ENCODE measurements at places on chromosomes 1 and 21.
A peak's percentile ranks its signal among the peaks of the same experiment; 100 is the strongest.

GRCh38 chr1:16128338-16128741 is 27.5 kb downstream of the EPHA2 start:
- no peak for DNase-seq

GRCh38 chr1:3712573-3713535 is 39.4 kb upstream of the CCDC27 start:
- DNase-seq = peak; percentile 65

DNA sequence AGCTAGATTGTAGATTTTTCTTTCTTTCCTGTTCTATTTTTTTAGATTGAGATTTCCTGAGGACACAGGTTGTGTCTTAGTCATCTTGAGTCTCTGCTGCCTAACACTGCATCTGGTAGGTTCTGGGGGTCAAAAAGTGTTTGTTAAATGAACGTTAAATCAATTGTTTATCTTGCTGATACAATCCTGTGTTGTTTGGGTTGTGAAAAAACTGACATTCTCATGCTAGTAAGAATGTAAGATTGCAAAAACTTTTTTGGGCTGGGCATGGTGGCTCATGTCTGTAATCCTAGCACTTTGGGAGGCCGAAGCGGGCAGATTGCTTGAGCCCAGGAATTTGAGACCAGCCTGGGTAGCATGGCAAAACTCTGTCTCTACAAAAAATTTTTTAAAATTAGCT is 3.4 kb downstream of the CTSK start:
- no peak for DNase-seq

DNA sequence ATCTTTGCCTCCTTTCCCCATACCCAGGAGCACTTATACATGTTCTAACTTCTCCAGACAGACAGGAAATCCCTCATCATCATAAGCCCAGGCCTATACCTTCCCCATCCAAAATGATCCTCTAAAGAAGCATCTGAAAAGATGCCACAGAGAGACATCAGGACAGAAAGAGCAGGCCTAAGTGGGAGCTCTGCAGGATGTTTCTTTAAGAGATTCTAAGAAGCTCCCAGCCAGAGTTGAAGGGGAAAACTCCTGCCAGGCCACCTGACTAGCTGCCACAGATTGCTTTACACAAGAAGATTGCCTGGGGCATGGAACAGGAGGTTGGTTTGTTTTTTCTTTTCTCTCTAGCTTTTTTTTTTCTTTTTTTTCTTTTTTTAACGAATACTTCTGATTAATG is 275.8 kb downstream of the VAV3 start:
- DNase-seq = peak; percentile 6

GRCh38 chr21:44911384-44912157 is 9.1 kb downstream of the ITGB2 start:
- peak; percentile 58 for DNase-seq
